ENCODE measurements at places on chromosomes 3 and 15.

DNA sequence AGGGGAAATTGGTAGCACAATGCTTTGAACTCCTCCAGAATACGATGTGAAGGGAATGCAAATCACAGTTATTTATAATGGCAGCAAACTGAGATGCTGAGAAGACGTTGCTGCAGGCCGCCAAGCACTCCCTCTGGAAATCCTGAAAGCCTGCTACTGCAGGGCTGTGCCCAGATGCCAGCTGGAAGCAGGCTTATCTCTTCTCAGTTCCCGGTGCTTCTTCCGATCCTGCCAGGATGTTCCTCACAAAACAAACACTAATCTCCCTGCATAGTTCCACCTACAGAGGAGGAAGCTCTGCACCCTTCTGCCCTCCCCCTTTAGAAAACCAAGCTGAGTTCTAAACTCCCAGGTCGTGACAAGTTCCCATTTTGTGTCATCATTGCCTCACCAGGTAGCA lies 201.7 kb upstream of the BCL6 start:
- DNase-seq, result peak; percentile 35

- DNase-seq, result no peak
These were observed 916.2 kb upstream of the CADM2 start for GRCh38 chr3:84042399-84043106.

- DNase-seq, result no peak
These were observed 126.3 kb downstream of the TNIK start for GRCh38 chr3:171333784-171334464.

- no peak for DNase-seq
These were observed 420 bp downstream of the SLC27A2 start for GRCh38 chr15:50182219-50183013.

DNA sequence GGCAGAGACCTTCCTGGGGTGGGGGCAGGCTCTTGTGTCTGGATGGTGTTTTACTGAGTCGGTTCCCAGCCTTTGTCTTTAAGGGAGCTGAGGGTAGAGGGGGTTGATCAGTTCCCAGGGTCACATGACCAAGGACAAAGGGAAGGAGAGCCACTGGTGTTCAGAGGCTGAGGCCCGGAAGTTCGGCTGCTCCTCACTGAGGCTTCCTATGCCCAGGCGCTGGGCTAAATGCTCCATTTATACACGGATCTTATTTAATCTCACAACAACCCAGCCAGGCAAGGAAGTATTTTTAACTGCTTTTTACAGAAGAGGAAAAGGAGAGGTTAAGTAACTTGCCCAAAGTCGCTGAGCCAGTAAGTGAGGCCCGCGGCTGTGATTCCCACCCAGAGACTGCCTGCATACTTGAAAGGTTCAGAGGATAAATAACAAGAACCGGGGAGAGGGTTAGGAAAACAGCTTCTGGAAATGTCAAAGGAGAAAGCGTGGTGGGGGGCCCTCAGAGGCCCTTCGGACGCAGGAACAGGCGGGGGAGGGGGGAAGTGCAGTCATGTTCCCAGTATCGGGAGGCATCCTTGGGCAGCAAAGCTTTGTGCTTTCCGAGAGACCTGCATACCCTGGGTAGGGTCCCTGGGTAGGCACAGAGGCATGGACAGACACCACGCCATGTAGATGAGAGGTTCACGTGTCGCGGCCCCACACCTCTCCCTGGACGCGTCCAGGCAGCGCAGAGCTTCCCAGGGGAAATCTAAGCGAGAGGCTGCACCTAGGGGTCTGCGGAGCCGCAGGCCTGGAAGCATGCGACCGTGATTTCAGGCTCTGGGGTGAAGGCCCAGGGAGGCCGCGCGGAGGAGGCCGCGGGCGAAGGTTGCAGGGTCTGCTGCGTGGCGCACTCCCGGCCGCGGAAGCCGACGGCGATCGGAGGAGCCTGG lies 21.3 kb downstream of the EPHB3 start:
- no peak for DNase-seq

DNA sequence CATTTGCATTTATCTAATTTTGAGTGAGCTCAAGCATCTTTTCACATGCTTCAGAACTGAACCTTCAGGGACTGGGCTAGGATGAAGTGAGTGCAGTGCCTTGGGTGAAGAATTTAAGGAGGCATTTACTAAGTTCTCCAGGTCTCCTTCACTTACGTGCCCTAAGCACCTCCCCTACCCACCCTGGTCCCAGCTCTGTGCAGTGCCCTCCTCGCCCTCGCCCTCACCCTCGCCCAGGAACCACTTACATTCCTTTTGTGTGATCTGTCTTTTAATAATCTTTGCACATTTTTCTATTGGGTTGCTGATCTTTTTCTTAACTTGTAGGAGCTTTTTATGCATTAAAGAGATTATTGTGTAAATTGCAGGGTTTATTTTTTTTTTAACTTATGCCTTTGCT lies 322.6 kb downstream of the THSD4 start:
- DNase-seq, result no peak

DNA sequence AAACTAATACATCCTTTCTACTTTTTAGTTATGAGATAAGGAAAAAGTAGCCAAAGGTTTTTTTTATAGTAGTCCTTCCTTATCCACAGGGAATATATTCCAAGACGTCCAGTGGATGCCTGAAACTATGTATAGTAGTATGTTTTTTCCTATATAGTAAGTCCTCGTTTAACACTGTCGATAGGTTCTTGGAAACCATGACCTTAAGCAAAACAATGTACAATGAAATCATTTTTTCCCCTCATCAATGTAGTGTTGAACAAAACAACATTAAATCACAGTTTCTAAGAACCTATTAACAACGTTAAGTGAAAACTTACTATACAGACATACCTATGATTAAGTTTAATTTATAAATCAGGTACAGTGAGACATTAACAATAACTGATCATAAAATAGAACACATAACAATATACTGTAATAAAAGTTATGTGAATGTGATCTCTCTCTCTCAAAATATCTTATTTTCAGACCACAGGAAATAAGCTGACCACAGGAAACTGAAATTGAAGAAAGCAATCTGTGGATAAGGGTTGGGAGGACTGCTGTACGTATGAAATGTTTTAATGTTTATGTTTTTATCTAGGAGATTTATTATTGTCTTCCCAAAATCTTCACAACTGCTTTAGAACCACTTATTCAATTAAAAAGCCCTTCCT lies 20.6 kb downstream of the COPS2 start:
- no peak for DNase-seq

DNA sequence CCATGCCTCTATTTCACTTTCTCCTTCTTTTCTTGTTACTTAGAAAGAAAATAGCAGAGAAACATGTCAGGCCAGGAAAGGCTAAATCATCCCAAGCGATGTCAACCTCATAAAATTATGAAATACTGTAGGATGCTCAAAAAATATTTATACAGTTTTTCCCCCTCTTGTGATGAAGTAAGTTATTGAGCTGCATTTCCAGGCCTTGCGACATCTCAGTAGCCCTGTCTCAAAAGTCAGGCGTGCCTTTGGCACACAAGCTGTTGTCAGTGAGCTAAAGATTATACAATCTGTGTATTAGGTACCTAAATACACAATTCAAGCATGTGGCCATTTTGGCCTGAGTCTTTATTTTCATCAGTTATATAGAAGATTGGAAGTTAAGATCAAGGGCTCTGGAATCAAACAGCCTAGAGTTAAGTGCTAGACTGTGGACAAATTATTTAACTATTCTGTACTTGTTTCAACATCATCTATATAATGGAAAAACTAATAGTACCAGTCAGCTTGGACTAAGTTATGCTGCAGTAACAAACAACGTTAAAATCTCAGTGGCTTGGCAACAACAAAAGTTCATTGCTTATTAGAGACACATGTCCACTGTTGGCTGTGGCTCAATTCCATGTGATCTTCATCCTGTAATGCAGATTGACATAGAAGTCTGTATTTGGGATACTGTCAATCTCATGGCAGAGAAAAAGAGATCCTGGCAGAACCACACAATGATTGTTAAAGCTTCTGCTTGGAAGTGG lies 406.4 kb upstream of the PROK2 start:
- DNase-seq, result no peak

DNA sequence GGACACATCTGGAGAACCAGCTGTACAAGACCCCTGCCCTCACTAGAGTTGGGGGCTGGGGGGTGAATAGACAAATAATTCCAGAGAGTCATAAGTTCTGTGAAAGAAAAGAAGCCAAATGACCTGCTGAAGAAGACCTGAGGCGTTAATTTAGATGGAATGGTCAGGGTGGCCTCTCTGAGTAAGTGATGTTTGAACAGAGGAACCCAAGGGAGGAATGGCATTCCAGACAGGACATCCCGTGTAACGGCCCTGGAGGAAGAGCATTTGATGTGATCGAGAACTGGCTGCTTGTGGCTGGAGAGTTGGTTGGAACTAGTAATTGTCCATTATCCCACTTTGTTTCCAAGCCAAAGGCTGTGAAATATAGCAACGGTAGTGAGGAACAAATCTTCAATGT lies 1.7 kb downstream of the NR2C2 start:
- DNase-seq, result no peak

DNA sequence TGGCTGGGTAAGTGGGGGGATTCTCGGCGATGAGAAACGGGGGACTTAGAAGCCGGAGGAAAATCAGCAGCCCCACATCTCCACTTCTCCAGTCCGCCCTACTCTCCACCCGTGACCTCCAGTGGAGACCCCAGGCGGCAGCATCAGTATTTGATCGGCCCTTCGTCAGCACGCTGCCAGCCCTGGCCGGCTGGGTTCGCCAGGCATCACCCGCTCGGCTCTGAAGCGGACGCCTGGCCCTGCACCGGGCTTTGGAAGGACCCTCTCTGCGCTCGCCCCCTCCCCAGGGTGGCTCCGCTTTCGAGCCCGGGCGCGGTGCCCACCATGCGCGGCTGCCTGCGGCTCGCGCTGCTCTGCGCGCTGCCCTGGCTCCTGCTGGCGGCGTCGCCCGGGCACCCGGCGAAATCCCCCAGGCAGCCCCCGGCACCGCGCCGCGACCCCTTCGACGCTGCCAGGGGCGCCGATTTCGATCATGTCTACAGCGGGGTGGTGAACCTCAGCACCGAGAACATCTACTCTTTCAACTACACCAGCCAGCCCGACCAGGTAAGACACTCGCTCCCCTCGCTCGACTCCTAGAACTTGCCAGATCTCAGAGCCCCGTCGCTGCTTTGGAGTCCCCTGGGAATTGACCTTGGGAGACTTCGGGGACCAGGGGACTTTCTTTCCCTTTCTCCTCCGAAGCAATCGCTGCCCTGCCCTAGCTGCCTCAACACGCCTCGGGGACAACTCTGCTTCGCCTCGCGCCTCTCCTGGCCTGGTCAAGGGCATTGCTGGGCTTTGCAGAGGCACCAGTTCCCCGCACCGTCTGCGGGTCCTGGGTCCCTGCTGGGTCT lies 561 bp downstream of the SIDT1 start:
- DNase-seq, result peak; percentile 48

GRCh38 chr3:121855555-121855954 lies 20.5 kb downstream of the EAF2 start:
- peak; percentile 16 for DNase-seq

- peak; percentile 75 for DNase-seq
These were observed at the start of gene TXNRD3 for GRCh38 chr3:126654571-126655383. TXNRD3 (minus strand) TSS chr3:126655124.

DNA sequence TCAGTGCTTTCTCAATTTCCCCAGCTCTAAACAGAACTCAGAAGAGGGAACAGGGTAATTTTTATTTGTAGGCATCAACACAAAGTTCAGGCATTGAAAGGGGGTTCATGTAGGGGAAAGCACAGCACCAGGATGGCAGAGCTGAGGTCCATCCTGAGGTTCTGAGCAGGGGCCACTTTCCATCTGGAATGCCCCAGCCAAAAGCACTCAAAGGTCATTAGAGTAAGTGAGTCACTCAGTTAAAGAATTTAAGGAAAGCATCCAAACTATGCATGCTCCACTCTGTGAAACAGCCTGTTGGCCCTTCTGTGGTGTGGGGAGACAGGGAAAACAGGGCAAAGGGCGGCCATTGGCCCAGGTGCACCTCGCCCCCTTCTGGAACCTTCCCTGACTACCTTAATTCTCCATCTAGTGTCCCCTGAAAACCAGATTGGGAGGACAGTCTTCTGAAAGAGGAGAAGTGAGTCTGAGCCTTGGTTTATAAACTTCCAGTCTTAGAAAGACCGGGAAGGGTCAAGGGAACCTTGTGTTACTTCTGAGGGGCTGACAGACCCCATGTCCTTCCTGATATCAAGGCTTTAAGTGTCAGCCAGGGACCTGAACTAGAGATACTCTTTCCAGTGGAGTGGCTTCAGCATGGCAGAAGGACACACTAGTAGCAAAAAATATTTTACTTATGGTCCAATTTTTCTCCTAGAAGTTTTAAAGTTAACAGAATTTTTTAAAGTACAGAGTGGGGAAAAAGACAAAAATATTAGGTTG lies 133.3 kb downstream of the MYLK start:
- no peak for DNase-seq

DNA sequence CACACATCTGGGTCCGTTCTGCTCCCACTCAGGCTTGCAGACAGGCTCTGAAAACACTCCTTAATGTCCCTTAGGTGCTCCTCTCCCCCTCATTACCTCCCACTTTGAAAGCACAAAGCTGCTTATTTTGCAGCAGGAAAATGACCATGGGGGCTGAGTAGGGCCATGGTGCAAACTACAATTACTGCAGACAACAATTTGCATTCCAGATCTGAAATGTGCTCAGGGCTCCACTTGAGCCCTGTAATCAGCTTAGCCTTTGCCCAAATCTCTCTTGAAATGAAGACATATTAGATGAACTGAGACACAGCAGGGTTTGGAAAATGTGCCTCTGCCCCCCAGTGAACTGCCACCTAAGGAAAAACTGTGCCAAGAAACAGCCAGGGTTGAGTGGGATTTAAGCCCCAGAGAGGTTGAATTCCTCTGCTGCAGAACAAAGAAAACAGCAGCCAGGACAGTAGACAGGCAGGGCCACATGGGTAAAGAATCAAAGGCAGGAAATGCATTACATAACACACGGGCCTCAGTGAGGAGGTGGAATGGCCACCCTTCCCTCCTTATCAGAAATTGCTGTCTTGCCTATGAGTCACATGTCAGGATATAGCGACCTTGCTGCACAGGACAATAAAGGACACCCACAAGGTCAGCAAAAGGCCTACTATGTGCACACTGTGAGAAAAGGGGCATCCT lies 126.8 kb upstream of the ARHGEF3 start:
- peak; percentile 61 for DNase-seq

- DNase-seq, result no peak
These were observed 44.6 kb upstream of the VILL start for GRCh38 chr3:37945807-37946530.

DNA sequence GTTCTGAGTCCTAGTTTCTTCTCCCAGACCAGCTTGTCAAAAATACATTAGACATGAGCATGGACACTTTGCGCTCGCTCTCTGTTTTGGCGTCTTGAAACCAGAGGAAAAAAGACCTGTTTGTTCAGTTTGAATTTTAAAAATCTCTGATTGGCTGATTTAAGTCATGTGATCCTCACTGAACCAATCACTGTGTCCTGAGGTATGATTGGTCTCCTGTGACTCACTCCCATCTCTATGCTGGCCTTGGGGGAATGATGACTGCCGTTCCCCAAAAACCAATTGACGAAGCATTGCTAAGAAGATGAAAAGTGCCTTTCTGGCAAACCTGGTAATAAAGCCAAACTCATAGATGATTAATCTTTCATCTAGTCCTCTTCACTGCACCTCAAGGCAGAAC lies 256.5 kb downstream of the IL5RA start:
- DNase-seq, result no peak
